ENCODE measurements at places on chromosomes 7 and 10.

- peak; percentile 29 for DNase-seq
These were observed 43.2 kb downstream of the BTRC start for GRCh38 chr10:101397140-101397539.

DNA sequence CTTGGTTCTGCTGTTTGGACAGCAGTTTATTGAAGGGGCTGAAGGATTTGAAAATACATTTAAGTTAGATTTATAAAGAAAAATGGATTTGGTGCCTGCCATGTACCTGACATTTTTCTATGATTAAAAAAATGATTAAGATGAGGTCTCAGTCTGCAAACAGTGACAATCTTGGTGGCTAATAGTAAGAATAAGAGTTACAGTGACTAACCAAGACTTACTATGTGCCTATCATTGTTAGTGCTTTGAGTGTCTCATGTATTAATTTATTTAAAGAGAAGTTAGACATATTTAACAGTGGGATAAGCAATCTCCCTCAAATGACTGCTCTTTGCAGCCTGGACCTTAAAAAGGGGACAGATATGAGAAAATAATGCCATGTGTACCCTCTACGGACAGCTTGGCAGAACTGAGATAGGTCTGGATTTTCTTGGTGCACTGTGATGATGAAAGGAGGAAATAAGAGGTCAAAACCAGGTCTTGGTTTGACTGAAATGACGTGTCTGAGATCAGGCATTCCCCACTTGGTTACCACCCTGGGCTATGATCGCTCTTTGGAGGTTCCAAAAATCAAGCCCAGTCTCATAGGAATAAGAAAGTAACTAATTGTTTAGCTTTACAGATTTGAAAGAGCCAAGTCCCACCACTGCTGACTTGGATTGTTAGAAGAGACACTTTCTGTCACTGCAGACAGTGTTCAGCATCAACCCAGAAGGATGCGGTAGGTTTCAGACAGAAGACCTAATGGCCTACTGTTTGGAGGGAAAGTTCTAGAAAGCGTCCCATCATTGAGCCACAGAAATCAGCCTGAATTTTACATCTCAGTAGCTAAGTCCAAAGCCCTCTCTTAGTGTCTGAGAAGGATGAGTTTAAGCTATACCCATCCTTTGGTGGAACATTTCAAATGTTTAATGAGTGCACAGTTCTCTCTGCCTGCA is 2.1 kb downstream of the CASP7 start:
- DNase-seq: no peak

- DNase-seq: no peak
These were observed 49.3 kb downstream of the CFAP46 start for GRCh38 chr10:132893090-132893489.

- no peak for DNase-seq
These were observed 108.6 kb downstream of the KMT2E start for GRCh38 chr7:105122619-105123018.

GRCh38 chr7:116630932-116631671 is 40.9 kb upstream of the MET start:
- DNase-seq: peak; percentile 72

GRCh38 chr7:91953618-91954017 is 13.0 kb downstream of the AKAP9 start:
- DNase-seq: no peak

GRCh38 chr10:9910446-9910845 is 1107.2 kb upstream of the CELF2 start:
- DNase-seq: no peak

DNA sequence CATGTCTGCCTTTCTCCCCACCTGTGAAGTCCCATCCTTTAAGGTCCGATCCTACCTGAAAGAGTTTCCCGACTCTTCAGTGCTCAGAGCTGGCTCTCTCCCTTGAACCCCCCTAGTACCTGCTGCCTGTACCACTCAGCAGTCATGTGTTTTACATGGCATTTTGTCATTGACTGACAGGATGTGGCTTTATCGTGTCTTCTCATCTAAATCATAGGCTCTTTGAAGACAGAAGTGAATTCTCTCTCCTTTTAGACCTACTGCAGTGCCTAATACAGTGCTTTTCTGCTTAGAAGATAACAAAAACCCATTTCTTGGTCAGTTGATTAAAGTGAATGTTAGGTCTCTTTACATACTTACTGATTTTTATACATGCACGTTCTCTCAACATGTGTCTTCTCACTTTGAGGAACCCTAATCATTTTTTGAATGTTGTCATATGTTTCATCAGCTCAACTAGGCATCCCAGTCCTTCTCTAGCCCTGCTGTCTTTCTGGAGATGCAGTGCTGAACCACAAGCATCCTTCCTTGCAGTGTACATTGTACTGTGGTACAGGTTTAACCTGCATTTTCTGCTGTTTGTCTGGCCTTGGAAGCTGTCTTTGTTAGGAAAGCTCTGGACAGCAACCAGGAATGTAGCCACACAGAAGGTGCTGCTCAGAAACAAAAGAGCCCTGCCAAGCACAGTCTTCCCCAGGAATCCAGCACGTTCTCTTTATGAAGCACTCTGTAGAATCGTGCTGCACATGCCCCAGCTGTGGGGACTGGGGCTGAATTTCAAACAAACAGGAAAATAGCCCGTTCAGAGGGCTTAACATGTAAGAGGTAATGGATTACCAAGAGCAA is 28.1 kb upstream of the LRRC4 start:
- no peak for DNase-seq

- no peak for DNase-seq
These were observed 489.7 kb upstream of the CELF2 start for GRCh38 chr10:10527861-10528562.

DNA sequence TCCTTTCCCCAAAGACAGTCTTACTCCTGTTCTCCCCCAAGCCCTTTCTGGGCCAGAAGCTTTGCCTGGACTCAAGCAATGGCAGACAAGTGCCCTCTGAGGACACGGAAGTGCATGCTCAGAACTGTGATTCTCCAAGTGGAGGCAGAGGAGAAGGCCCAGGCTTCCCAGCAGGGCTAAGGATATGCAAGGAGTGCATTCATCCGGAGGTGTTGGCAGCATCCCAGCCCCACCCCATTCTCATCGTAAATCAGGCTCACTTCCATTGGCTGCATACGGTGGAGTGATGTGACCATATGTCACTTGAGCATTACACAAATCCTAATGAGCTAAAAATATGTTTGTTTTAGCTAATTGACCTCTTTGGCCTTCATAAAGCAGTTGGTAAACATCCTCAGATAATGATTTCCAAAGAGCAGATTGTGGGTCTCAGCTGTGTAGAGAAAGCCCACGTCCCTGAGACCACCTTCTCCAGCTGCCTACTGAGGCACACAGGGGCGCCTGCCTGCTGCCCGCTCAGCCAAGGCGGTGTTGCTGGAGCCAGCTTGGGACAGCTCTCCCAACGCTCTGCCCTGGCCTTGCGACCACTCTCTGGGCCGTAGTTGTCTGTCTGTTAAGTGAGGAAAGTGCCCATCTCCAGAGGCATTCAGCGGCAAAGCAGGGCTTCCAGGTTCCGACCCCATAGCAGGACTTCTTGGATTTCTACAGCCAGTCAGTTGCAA is 1.4 kb upstream of the RBP3 start:
- no peak for DNase-seq

- DNase-seq: no peak
These were observed 183.5 kb downstream of the MAD1L1 start for GRCh38 chr7:2049111-2049781.

DNA sequence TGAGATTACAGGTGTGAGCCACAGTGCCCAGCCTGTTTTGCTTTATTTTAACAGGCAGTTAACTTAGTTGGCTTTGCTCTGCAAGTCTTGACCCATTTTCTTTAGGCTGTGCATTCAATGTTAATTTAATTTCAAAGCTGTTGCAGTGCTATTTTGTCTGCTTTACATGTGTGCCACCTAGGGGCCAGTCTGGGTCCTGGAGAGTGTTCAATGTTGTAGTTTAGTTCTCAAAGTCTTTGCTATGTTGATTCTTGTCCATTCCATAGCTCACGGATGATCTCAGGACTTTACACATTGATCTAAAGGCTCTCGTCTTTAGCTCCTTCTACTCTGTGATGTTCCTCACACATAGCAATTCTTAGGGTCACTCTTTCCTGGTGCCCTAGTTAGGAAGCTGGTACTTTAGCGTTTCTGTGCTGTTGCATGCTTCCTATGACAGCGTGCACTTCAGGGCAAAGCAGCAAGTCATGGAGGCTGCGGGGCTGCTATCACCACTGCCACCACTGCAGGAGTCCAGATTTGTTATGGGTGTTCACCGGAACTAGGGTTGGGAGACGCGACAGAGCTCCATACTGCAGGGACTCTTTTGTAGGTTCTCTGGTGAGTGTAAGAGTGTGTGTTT is 16.4 kb upstream of the ABCA13 start:
- DNase-seq: no peak

GRCh38 chr10:98474628-98475027 is 27.9 kb upstream of the HPS1 start:
- no peak for DNase-seq

DNA sequence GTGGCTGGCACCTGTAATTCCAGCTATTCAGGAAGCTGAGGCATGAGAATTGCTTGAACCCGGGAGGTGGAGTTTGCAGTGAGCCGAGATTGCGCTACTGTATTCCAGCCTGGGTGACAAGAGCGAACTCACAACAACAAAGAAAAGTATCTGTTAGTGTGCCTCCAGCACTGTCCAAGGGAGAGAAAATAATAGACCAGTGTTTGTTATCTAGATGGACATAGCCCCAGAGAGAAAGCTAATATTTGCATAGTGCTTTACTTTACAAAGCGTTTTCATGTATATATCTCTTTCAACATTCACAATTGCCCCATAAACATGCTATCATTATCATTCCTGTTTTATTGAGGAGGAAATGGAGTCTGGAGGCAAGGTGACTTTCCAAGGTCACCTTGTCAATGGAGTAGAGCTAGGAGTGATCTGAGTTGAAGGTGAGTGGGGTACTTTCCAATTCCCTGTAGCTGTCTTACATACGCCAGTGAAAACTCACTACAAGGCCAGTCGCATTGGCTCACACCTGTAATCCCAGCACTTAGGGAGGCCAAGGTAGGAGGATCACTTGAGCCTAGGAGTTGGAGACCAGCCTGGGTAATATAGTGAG is 49.7 kb upstream of the KIF5B start:
- DNase-seq: no peak

GRCh38 chr7:100614308-100614861 is 2.0 kb downstream of the MOSPD3 start:
- no peak for DNase-seq

DNA sequence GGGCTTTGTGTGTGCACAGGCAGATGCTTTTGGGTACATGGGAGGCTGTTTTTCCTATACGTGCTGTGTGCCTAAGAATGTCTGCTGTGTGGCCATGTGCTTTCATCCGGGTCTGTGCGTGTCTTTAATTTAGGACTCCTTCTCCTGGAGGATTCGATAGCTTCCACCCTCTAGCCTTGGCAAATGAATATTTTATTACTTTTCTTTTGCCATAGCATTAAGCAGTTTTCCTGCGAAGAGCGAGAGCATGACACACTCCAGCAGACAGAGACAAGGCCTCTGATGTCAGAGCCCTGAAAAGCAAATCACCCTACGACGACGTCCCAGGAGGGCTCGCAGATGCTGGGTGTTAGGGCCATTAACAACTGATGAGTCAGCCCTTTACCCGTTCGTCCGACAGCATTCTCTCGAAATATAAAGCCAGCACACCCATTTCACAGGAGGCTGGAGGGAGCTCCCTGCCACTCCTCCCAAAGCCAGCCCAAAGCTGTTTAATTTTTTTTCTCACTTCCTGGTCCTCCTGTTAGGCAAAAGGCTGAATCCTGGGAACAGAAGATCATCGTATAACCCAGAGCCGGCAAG is 311.3 kb upstream of the ZMIZ1 start:
- DNase-seq: peak; percentile 80

Measured in GM04504 (cell line).